ENCODE measurements at places on chromosomes 2 and 18. TPM values are rescaled to one million over a fixed set of nuclear protein-coding genes. Genes with fewer than 3 reads are reported as not detected.

The AMER3 gene
- total RNA-seq, result not detected

The ASB18 gene
- total RNA-seq, result not detected

The SERPINB2 gene
- total RNA-seq, result 2.4 TPM

The RAB27B gene
- 22.2 TPM for total RNA-seq

The DYSF gene
- total RNA-seq, result 0.66 TPM

The TUBA3D gene
- total RNA-seq, result not detected

The CDH2 gene
- 107 TPM for total RNA-seq

The CELF4 gene
- not detected for total RNA-seq

The DSEL gene
- total RNA-seq, result 69.8 TPM

The RFX8 gene
- 15.3 TPM for total RNA-seq

The OTOF gene
- 0.66 TPM for total RNA-seq

The USP37 gene
- 11.6 TPM for total RNA-seq

The IGFBP5 gene
- 731 TPM for total RNA-seq

All from uterine smooth muscle cell (primary cell).